ENCODE measurements at places on chromosomes 7 and 10.

DNA sequence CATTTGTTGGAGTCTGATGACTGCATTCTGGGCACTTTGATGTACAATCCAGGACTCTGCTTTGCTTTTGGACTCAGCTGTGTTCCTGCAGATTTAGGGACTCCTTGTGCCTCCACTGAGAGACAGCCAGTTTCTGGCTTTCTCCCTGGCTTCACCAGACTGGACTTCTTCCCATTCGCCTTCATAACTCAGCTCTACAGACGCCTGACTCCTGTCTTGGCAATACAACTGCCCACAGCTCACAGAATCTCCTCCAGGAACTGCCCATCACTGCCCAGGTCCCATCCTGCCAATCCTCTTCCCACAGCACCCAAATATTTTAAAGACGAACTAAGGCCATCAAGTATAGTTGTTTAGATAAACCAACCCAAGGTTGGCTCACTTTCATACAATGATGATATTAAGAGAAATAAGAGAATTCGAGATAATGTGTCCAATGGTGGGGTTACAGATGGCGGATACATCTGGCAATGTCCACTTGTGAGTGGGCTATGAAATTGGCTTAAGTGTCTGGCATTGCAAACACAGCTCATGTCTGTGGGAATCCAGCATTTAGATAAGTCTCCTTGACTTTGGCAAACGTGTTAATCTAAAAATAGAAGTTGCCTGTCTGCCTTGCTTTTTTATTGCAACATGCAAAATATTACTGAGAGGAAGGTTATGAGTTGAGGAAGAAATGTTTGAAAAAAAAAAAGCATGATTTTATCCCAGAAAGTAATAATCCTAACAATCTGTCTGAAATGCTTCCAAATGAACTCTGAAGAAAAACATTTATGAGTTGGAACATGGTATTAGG lies 95.1 kb downstream of the ITGA8 start:
- no peak for DNase-seq

GRCh38 chr7:38178695-38179344 lies 775 bp downstream of the STARD3NL start:
- DNase-seq = no peak

- DNase-seq = no peak
Observed at GRCh38 chr7:2929321-2930201, 85.5 kb upstream of the GNA12 start.

GRCh38 chr7:9939176-9939575 lies 1034.5 kb upstream of the PHF14 start:
- no peak for DNase-seq

GRCh38 chr7:119561751-119562150 lies 711.2 kb upstream of the KCND2 start:
- DNase-seq = no peak

- no peak for DNase-seq
Observed at GRCh38 chr7:130129011-130129411, 58.7 kb downstream of the KLHDC10 start.

DNA sequence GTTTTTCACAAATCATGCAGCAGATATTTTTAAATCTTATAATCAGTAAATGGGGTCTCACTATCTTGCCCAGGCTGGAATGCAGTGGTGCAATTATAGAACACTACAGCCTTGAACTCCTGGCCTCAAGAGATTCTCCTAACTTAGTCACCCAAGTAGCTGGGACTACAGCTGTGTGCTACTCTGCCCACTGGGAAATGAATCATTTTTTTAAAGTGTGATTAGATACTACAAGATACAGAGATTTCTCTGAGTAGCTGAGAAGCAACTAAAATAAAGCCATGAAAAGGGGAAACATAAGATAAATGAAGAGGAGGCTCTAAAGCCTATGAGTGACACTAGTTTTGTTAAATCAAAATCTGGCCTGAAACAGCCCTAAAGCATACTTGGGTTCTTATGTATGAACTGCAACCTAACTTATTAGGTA lies 119.7 kb downstream of the JMJD1C start:
- no peak for DNase-seq

- no peak for DNase-seq
Observed at GRCh38 chr7:144824360-144824759, 11.5 kb downstream of the TPK1 start.

DNA sequence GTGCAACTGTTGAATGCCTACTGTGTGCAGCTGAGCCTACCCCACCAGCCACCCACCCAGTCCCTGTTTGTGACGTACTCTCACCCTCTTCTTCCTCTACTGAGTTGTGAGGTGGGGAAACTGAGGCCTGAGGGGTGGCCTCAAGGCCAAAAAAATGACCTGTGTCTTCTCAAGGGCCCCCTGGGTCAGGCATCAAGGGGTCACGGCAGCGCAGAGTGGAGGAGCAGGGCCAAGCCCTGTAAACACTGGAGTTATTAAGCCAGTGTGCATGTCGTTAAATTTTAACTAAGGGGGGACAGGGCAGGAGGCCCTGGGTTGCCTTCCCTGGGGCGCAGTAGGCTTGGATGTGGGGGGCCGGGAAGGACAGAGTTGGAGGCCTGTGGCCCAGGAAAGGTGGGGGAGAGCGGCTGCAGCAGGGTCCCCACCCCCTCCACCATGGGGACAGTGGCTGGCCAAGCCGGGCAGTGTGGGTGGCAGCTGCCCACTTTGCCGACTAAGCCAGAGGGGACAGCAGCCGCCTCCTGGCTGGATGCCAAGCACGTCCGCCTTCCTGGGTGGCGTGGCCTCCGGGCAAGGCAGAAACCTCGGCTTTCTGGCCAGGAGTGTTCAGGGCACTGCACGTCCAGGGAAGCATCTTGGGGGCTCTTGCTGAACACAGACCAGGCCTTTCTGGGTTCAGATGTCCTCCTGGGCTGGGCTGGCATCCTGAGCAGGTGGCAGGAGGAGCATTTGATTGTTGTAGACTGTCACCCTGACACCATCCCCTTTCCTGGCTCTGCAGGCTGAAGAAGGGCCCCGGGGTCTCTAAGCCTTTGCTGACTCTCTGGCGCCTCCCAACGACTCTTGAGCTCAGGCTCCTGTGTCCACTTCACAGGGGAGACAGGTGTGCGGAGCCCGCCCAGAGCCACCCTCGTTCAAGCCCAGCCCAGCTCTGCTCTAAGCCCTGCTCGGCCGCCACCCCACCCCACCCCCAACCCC lies 1.9 kb downstream of the SLC29A4 start:
- no peak for DNase-seq

GRCh38 chr10:112313911-112314310 lies 30.7 kb downstream of the TECTB start:
- no peak for DNase-seq

GRCh38 chr7:31493714-31494181 lies 20.1 kb upstream of the ITPRID1 start:
- no peak for DNase-seq

GRCh38 chr10:80497187-80498077 lies 40.3 kb upstream of the SH2D4B start:
- no peak for DNase-seq

- DNase-seq = no peak
Observed at GRCh38 chr7:28686418-28686800, 271.7 kb downstream of the TRIL start.

- DNase-seq = no peak
Observed at GRCh38 chr10:3265088-3265487, 92.5 kb upstream of the PITRM1 start.

- no peak for DNase-seq
Observed at GRCh38 chr10:112797855-112798254, 152.2 kb upstream of the TCF7L2 start.

- DNase-seq = no peak
Observed at GRCh38 chr10:84375881-84376280, 47.5 kb downstream of the CCSER2 start.

- DNase-seq = no peak
Observed at GRCh38 chr10:48478980-48479811, 125.7 kb downstream of the ARHGAP22 start.

- DNase-seq = peak; percentile 51
Observed at GRCh38 chr10:71696628-71697326, 22.8 kb downstream of the C10orf105 start.

- no peak for DNase-seq
Observed at GRCh38 chr7:114084002-114084471, 165.2 kb upstream of the PPP1R3A start.

DNA sequence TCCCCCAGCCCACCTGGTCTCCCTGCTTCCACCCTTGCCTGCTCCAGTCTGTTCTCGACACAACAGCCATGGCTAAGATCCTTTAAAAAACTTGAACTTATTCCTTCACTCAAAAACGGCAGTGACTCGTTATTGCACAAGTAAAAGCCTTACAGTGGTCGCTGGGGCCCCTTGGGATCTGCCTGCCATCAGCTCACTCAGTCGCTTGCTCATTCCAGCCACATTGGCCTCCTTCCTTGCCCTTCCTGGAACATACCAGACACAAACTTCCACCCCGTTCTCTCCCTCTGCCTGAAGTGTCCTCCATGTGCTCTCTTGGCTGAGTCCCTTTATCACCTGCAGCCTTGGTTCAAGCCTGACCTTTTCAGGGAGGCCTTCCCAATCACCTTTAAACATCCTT lies 4.7 kb downstream of the CCNY start:
- no peak for DNase-seq

- DNase-seq = no peak
Observed at GRCh38 chr7:12805518-12805928, 118.1 kb downstream of the ARL4A start.

DNA sequence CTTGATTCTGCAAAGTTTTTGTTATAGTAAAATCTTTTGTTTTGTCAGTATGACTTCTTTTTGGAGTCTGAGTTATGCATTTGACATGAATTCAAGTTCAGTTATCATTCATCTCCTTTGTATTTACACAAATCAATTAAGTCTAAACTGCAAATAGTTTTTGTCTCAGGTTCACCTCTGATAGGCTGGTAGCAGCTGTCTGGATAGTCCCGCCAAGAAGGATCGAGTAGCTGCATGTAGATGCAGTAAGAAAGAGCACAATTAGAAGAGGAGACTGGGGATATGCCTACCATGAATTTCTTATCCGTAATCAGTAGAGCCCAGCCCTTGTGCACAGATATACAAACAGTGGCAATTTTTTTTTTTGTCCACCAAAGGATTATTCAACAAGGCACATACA lies 392.5 kb upstream of the ETV1 start:
- no peak for DNase-seq

DNA sequence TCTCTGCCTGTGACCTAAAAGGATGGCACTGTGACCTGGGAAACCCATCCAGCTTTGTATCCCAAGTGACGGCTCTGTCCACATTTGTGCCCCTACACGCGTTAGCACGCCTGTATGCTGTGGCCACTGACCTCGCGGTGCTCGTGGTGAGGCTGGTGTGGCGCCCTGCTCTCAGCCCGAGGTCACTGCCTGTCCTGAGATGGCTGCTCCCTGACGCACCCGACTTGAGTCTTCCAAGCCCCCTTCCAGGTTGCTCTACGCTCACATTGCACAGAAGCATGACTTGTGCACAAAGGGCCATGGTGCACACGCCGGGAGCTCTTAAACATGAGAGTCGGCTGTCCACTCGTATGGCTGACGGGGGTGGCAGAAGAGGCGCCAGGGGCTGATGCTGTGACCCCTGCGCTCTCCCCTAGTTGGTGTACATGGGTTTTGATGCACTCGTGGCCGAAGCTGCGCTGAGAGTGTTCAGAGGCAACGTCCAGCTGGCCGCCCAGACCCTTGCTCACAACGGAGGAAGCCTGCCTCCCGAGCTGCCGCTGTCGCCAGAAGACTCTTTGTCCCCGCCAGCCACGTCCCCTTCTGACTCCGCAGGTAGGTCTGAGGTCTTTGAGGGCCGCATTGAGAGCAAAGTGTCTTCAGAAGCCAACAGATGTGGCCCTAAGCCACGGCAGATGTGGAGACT lies 33.5 kb downstream of the WDR86 start:
- DNase-seq = no peak

DNA sequence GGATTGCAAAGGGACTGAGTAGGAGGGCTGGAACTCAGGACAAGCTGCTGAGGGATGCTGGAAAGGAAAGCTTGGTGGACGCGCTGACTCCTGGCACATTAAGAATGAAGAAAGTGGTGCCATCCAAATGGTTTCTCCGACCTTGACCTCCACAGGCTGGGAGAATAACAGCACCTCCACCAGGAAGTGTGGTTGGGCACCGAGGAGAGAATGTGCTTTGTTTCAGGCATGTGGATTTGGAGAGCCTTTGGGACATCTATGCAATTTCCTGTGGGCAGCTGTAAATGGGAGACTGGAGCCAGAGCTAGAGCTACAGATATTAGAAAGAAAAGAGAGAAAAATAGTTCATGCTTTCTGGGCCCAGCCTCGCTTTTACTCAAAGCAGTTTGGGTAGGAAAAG lies 29.8 kb upstream of the HABP2 start:
- no peak for DNase-seq

GRCh38 chr10:124319926-124320391 lies 98.8 kb downstream of the OAT start:
- no peak for DNase-seq

DNA sequence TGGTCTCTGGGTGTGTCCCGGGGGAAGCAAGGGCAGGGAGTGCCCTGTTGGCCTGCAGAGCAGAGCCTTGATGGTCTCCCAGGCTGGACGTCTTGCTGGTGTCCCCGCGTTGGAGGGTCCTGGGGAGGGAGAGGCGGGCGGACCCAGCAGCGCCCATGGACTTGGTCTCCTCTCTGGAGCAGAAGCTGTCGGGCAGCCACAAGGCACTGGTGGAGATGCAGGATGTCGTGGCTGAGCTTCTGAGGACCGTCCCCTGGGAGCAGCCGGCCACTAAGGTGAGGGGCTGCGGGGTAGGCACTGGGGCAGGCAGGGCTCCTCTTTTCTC lies 20.9 kb downstream of the TTYH3 start:
- DNase-seq = no peak

GRCh38 chr10:20265146-20265545 lies 448.9 kb downstream of the PLXDC2 start:
- DNase-seq = no peak

- no peak for DNase-seq
Observed at GRCh38 chr10:86690231-86690630, 21.9 kb downstream of the LDB3 start.

- DNase-seq = no peak
Observed at GRCh38 chr10:100939763-100940344, 27.1 kb downstream of the SLF2 start.

- DNase-seq = no peak
Observed at GRCh38 chr10:72557362-72557761, 68.5 kb downstream of the MICU1 start.

- no peak for DNase-seq
Observed at GRCh38 chr7:116461500-116461899, 38.0 kb upstream of the CAV2 start.

GRCh38 chr7:141990011-141990725 lies 5.5 kb upstream of the MGAM start:
- no peak for DNase-seq

DNA sequence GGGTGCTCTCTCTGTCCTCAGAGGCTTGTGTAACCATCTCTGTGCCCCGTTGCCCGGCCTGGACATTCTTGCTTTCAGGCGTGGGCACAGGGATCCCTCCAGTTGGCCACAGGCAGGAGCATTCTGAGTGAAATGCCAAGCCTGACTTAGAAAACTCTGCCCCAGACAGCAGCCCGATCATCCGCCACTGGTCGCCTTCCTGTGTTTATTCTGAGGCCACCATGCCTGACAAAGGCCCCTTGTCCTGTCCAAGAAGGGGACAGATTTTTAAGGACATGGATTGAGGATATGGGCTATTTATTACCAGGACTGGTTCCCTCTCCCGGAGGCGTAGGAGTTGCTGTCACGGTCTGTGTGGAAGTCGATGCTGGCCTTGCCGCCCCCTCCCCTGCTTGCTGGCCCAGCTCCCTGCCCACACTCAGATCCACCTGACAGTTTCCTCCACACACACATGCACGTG lies 54.3 kb downstream of the SPOCK2 start:
- no peak for DNase-seq

- no peak for DNase-seq
Observed at GRCh38 chr7:81244224-81244623, 325.4 kb upstream of the SEMA3C start.

Data from stimulated activated CD8-positive, alpha-beta memory T cell treated with anti-CD3 and anti-CD28 coated beads, Interleukin-7, amount 100 ng/mL, for 24 hours (primary cell).